Activated B cell treated with CpG ODN at 0.5 μM for 24 hours (primary cell): ENCODE measurements at places on chromosomes 7 and 10. TPM values are rescaled to one million over a fixed set of nuclear protein-coding genes. Genes with fewer than 3 reads are reported as not detected.
A peak's percentile ranks its signal among the peaks of the same experiment; 100 is the strongest.

GRCh38 chr10:132900211-132900756, 42.1 kb downstream of the CFAP46 start:
- DNase-seq: no peak

DNA sequence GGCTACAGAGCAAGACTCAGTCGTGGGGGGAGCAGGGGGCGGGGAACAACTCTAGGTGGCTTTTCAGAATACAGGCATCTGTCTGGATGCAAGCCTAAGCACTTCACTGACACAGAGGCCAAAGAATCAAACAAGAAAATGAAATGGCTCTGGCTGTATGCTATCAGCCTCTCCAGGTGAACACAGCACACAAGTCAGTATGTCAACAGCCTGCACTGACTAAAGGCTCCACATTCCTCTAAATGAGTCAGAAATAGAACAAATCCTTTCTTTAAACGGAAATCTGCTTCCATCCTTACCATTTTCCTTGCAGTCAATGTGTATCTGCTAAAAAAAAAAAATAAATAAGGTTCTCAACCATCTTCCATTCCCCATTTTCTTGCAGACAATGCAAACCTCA, 88.3 kb downstream of the ARMH3 start:
- no peak for DNase-seq

DNA sequence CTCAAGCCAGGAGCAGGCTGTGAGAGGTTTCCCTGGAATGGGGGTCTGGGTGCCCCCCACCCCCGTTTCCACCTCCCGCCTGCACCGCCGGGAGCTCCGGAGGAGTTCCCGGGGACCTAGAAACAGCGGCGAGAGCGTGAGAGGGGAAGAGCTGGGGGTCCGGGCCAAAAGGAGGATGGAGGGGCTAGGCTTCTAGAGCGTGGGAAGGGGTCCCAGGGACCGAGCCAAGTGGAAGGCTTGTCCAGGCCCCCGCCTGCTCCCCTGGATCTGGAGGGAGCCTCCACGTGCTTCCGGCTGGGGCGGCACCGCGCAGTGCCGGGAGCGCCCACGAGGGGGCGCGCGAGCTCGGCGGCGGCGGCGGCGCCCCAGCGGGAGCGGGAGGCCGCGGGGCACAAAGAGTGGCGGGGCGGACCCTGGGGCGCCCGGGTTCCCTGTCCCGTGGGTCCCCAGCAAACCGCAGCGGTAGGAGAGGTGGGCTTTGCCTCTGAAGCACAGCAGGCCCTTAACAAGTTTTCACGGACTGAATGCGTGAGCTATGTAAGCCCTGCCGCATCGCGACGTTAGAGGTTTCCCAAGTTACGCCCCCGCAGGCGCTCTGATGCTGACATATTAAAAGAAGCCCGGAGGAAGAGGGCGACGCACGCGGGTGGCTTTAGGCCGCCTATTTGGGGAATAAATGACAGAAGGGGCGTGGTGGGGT, 104.4 kb upstream of the LRRC4 start:
- DNase-seq: peak; percentile 81

DNA sequence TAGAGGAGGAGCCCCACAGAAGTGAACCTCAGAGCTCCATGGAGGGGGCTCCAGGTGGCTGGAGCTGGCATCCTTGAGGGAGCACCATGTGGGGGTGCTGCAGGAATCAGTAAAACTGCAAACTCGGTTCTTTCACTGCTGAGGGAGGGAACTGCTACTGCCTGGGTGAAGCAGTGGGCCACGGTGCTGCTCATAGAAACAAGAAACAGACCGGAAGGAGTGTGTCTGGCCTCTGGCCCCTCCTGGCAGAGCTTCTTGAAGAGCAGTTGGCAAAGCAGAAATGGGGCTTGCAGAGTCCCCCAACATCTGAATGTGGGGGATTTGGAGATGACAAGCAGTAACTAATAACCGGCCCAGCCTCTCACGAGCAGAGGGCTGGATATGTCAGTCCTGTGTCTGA, 23.8 kb downstream of the TACC2 start:
- no peak for DNase-seq

KCND2 gene
- total RNA-seq: not detected in 2 replicates
